ENCODE measurements at places on chromosomes 16 and 17.

GRCh38 chr17:70139449-70139993 is 29.8 kb upstream of the KCNJ2 start:
- DNase-seq, result no peak

DNA sequence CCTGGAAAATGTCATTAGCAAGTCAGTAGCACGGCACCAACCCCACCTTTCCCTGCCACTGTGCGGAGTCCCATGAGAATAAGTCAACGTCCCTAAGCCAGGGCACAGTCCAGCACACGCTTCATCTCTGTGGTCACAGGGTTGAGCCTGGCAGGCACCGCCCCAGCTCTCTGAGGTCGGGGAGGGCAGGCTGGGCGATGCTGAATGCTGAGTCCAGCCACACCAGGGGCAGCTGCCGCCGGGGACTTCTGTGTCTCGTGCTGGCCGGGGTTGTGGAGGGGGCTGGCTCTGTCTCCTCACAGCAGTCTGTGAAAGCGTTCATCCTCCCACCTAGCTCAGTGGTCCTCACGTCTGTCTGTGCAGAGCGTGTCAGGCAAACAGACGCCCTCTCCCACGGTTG is 53.2 kb downstream of the BANP start:
- DNase-seq, result no peak

DNA sequence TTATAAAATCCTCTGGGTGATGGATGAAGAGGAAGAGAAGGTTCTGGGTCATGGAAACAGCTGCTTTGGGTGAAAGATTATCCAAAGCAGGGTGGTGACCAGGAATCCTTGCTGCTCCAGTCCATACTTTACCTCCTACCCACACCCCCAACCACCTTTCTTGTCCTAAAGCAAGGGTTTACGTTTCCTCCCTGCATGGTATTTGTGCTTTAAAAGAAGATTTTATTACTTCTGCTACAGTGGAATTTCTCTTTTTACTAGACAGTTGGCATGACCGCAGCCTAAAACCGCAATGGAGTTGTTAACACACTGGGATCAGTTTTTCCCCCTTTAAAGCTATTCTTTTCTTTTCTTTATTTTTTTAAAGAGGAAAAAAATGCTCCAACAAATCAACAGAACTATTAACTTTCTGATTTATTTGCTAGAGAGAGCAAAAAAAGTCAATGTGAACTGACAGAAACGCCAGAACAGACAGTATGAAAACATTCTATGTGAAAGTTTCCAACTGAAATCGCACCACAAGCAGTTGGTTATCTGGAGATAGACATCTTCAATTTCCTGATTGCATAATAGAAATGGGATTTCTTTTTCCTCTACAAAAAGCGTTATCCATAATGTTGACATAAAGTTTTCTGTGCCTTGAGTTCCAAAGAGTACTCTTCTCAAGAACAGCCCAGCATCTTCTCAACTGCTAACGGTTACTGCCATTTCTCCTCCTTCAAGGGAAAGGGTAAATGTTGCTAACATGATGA is 236.0 kb downstream of the IRX3 start:
- no peak for DNase-seq

- DNase-seq, result no peak
Observed at GRCh38 chr17:73630965-73631595, 13.2 kb downstream of the SDK2 start.

DNA sequence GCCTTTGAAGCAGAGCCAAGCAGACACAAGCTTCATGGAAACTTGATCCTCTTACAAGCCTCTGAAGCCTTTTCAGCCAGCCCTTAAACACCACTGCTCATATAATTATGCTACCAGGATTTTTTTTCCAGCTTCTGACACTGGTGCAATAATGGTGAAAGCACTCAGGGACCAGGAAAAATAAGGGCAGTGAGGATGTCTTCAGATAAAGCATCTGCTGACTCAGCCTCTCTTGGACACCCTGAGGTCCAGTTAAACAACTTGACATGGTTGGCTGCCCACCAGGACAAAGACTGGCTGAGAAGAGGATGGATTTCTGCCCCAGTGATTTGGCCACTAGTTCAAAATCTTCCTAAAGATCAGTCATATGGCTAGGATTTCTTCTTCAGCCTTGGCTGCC is 124.2 kb upstream of the N4BP1 start:
- DNase-seq, result no peak

GRCh38 chr17:35731239-35731916 is at the start of gene RASL10B:
RASL10B (plus strand) TSS chr17:35731639; CDS start chr17:35735185, 3,546 bp downstream.
- peak; percentile 52 for DNase-seq

GRCh38 chr16:84505249-84506187 is 1.1 kb upstream of the MEAK7 start:
- DNase-seq, result no peak

- DNase-seq, result no peak
Observed at GRCh38 chr17:83064732-83065659, 14.4 kb upstream of the METRNL start.

DNA sequence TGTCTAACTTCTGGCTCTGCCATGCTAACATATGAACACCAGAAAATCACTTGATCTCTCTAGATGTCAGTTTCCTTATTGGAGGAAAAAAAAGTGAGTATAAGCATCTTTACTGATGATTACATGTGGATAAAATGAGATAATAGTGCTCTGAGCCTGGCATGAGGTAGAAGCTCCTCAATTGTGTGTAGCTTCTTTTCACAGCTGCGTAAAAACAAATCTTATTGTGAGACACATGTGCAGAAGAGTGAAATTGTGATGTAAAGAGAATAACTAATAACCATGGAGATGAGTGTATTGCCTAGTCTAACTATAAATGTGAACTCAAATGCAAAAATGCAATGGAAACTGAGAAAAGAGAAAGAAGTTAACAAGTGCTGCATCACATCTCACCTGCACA is 44.7 kb downstream of the CDH11 start:
- no peak for DNase-seq

- no peak for DNase-seq
Observed at GRCh38 chr16:54805648-54806047, 125.0 kb upstream of the IRX5 start.

DNA sequence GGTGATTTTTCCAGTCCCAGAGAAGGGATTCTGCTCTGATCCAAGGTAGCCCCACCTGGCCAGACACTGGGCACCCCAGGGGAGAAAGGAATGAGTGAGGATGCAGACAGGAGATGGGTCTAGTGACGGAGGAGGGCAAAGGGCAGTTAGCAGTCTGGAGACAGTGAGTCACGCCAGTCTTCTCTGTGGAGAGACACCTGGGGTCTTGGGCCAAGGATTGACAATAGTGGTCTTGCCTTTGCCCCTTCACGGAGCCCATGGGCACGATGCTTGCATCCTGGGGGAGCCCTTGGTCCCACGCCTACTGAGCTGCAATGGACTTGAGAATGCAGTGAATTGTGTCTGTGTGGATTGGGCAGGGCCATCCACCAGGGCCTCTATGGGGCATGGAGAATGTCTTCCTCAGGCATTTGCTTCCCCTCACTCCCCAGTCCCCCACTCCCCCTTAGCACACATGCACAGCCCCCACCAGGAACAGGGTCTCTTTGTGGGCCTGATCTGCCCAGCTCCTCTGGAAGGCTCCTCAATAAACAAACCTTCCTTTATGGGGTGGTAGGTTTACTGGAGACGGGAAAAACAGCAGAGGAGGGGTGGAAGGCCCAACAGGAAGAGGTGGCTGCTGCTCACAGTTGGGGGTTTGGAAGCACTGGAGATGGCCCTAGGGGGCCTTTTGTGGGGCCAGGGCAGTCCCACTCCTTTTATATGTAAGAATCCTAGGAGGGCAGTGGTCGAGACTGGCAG is 1.4 kb downstream of the CHAD start:
- no peak for DNase-seq

- DNase-seq, result no peak
Observed at GRCh38 chr17:13204607-13205237, 186.9 kb upstream of the ELAC2 start.

DNA sequence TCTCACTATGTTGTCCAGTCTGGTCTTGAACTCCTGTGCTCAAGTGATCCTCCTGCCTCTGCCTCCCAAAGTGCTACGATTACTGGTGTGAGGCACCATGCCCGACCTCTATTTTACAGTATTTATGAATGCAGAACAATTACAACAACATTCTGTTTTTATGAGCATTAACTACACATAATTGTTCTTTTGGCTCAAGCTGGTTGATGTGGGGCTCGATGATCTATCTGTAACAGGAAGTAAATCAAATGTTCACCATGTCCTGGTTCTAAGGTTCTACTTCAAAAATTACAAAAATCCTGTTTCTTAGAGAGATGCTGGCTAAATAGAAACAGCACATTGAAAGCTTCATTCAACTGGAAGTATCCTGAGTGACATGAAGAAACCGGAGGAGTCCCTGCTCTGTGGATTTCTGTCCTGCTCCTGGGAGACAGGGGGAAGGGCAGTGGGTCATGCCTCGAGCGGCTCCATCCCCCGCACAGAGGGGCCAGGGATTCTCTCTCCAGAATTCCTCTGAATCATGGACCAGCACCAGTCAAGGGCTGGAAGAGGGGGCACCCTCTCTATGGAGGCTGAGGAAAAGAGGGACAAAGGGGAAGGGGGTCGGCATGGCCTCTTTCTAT is 31.5 kb downstream of the FA2H start:
- DNase-seq, result no peak

DNA sequence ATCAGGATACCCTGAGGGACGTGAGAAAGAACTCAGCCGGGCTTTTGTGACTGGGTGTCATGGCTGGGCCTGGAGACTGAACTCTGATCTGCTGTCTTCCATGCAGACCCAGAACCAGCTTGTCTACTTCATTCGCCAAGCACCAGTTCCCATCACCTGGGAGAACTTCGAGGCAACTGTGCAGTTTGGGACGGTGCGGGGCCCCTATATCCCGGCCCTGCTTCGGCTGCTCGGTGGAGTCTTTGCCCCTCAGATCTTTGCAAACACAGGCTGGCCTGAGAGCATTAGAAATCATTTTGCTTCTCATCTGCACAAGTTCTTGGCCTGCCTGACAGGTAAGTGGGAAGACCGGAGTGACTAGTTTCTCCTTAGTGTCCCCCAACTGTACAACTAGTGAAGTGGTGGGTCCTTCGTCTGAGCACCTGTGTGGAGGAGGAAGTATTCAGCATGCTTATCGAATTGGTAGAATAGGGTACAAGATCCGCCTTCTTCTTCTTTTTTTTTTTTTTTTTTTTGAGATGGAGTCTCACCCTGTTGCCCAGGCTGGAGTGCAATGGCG is 15.5 kb downstream of the DNAH2 start:
- no peak for DNase-seq

DNA sequence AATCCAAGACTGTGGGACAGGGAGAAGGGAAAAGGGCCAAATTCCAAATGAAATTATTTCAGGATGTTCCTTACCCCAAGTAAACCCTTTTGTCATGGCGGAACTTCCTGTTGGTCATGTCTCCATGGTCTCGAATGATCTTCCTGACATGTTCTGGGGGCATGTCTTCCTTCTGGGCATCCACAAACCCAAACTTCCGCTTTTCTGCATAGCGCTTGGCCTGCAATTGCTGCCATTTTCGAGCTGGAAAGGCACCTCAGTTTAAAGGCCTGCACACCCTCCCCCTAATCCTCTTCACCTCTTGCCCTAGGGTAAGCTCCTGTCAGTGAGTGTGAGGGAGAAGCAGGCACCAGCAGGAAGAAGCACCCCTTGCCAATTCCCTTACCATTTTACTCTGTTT is 1.2 kb downstream of the PRPF8 start:
- DNase-seq, result no peak

DNA sequence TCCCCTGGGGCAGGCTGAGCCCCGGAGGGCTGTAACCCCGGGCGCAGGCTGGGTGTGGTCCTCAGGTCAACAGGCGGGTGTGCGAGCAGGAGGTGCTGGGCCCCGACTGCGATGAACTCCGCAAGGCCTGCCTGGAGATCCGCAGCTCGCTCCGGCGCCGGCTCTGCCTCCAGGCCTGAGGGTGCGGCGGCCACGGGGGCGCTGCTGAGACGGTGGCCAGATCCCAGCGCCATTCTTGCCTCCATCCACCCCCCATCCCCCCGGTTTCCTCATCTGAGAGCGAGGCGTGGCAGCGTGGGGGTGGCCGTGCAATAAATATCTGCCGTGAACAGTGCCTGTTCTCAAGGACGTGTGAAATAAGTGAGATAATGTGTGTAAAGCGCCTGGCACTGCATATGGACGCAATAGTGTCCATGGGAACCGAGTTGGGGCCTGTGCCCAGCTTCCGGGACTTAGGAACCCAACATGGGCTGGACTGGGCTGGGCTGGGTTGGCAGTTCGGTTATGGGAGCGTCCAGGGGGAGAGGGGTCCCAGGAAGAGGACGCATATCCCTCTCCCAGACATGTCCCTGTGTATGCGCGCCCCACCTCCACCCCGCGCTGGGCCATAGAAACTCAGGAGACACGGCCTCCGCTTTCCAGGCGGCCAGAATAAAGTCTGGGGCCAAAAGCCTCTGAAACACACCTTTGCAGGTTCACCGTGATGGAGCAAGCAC is 15.0 kb downstream of the ZNF213 start:
- DNase-seq, result peak; percentile 36

- DNase-seq, result no peak
Observed at GRCh38 chr16:52621651-52622050, 74.7 kb upstream of the TOX3 start.

GRCh38 chr16:83964684-83965443 is 3.2 kb upstream of the NECAB2 start:
- DNase-seq, result no peak

GRCh38 chr17:16398270-16399267 is 16.8 kb upstream of the TRPV2 start:
- DNase-seq, result no peak

DNA sequence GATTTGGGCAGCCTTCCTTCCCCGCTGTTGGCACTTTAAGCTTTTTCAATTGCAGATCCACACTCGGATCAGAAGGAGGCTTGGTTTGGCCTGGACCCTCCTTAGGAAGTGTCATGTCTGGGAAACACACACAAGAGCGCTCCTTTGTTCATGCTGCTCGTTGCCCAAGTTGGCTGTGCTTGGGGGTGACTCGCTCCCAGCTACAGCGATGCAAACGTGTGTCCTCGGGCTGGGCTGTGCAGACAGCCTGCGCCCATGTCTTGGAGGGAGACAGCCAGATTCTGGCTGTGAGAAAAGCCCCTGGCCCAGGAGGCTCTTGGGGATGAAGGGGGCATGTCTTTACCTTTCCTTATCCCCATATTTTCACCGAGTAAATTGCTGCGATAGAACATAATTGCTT is 665.6 kb upstream of the EEF2KMT start:
- DNase-seq, result no peak

- no peak for DNase-seq
Observed at GRCh38 chr17:58759522-58759921, 3.9 kb downstream of the PPM1E start.

- no peak for DNase-seq
Observed at GRCh38 chr17:43211123-43211479, 574 bp upstream of the TMEM106A start.

GRCh38 chr17:45851464-45851863 is 6.8 kb downstream of the SPPL2C start:
- DNase-seq, result no peak

All from T-cell (primary cell).